C1 segment of cervical spinal cord (tissue), 14 donors: ENCODE measurements at places on chromosomes 5 and 9.
A peak's percentile ranks its signal among the peaks of the same experiment; 100 is the strongest.

DNA sequence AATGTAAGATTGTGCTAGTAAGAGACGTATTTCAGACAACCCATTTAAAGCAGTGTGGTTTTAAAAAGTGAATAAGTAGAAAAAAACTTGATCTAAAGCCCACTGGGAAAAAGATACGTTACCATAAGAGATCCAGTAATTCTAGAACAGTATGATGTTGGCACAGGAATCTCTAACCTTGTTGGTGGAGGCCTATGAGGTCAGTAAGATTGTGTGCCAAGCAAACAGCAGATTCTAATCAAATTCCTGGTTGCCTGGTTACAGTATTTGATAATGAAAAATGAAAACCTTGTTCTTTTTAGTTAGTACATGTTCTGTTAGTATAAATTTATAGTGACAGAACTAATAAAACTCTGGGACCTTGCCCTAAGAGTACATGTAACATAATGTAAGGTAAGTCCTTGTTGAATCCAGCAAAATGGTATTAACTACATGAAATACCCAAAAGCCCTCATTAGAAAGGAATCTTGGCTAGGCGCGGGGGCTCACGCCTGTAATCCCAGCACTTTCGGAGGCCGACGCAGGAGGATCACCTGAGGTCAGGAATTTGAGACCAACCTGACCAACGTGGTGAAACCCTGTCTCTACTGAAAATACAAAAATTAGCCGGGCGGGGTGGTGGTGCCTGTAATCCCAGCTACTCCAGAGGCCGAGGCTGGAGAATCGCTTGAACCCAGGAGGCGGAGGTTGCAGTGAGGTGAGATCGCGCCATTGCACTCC, 33.2 kb upstream of the DMXL1 start:
- DNase-seq, result no peak

GRCh38 chr9:131656356-131657036, 83.4 kb downstream of the RAPGEF1 start:
- DNase-seq, result peak; percentile 38

DNA sequence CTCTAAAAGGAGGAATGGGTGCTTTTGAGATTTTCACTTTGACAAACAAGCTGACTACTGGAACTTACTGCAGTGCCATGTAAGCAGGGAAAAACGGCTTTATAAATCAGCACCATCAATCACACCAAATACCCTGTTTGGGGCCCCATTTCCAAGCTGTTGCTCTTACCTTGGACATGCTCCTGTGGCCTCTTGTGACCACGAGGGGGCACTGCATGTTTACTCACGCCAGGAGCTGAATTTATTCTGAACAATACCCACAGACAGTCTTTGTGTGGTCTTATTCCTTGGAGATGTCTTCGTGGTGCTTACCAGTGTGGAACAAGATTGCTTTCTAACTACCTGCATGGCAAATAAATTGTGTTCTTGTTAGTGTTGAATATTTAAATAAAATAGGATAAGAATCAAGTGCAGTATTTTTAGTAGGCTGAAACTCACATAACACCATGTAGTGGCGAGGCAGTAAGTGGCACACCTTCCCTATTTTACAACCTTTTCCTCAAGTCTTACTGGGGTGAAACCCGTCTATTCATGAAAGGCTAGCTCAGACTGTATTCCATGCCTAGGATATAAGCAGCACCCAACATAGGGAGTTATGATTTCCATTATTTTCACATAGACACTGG, 155.5 kb upstream of the NMUR2 start:
- DNase-seq, result no peak

DNA sequence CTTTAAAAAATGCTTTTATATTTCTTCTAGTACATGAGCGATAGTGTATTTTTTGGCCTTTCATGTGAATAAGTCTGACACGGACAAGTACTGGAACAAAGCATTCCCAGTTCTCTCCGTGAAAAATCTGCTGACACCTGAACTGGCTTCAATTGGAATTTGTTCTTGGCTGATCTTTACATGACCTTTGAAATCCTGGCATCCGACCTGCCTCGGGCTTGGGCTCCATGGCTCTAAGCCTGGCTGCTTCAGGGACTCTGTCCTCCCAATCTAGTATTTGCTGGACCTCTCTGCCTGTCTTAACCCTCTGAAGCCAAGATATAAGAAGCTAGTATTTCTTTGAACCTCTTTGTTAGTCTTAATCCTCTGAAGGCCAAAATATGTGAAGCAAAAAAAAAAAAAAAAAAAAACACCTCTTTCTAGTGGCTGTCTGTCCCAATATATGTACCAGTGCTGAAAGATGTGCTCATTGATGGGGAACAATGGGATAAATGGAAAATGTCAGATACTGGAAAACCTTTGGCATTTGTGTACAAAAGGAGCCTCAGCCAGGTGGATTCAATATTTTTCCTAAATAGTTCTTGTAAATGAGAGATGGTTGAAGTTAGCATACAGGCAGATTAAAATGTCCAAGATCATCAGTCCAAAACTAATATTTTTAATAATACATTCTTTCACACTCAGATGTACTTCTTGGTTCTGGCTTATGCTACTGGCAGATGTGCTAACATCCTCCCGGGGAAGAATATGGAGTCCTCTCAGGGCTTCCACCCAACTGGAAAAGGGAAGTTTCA, 470.6 kb downstream of the TUSC1 start:
- DNase-seq, result no peak

GRCh38 chr9:98449871-98450270, 194.4 kb upstream of the TBC1D2 start:
- no peak for DNase-seq

DNA sequence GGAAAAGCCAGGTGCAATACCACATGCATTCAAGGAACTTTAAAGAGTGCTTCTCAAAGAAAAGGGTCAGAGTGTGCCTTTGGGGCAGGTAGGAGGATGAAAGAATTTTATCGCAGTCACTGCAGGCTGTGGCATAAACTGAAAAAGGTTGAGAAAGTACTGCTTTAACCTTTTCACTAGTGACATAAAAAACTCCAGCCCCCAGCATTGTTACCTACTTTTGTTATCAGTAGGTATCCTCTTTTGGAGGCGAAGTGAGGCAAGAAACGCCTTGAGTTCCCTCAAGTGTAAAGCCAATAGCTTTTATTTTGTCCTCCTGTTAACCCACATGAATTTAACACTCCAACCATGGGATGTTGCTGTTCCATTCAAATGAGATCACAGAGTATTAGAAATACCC, 64.7 kb upstream of the CHD1 start:
- no peak for DNase-seq

GRCh38 chr5:148733601-148734438, 79.5 kb upstream of the HTR4 start:
- peak; percentile 38 for DNase-seq

GRCh38 chr5:163330723-163331668, 106.4 kb upstream of the CCNG1 start:
- no peak for DNase-seq

DNA sequence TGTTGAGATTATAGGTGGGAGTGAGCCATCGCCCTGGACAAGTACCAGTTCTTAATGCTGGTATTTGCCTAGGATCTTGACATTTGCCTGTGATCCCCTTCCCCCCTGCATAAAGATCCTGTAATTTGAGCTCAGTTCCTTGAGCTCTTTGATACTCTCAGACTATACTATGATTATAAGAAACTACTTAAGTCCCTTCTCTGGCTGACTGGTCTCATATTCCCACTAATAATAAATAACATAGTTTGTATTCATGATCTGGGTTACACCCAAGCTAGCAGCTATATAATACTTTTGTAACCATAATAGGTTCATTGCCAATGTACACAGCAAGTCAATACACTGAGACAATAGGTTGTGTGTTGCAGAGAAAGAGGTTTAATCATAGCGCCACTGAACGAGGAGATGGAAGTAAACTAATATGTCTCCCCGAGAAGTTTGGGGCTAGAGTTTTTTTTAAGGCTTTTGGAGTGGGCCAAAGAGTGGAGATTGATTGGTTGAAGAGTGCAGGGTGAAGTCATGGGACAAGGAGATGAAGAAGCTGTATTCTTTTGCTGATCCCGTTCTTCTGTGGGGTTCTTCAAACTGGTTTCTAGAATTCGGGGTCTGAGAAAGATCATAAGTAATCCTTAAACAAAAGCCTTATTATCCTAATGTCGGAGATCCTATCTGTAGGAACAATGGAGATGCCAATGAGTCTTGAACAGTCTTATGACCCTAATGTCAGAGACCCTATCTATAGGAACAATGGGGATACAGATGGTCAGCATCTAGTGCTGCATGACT, 20.7 kb upstream of the SHOC1 start:
- DNase-seq, result no peak

- no peak for DNase-seq
Measured at GRCh38 chr5:172491481-172491880, 37.2 kb upstream of the SH3PXD2B start.

GRCh38 chr9:6549106-6549800, 96.3 kb downstream of the GLDC start:
- DNase-seq, result no peak

- no peak for DNase-seq
Measured at GRCh38 chr5:13385066-13385465, 559.4 kb downstream of the DNAH5 start.

- DNase-seq, result peak; percentile 51
Measured at GRCh38 chr9:132663117-132663516, 6.7 kb downstream of the DDX31 start.

GRCh38 chr5:68047035-68047434, 168.5 kb upstream of the PIK3R1 start:
- no peak for DNase-seq

- no peak for DNase-seq
Measured at GRCh38 chr5:36146390-36146789, 5.3 kb downstream of the LMBRD2 start.

- DNase-seq, result no peak
Measured at GRCh38 chr5:79754865-79755555, 65.4 kb downstream of the CMYA5 start.

- DNase-seq, result no peak
Measured at GRCh38 chr9:94675008-94675881, 35.9 kb upstream of the FBP1 start.

- DNase-seq, result no peak
Measured at GRCh38 chr9:27117489-27118135, 8.6 kb downstream of the TEK start.

GRCh38 chr9:120929229-120929791, 2.7 kb upstream of the TRAF1 start:
- no peak for DNase-seq

- DNase-seq, result no peak
Measured at GRCh38 chr9:69392826-69393225, 67.8 kb downstream of the ENTREP1 start.

DNA sequence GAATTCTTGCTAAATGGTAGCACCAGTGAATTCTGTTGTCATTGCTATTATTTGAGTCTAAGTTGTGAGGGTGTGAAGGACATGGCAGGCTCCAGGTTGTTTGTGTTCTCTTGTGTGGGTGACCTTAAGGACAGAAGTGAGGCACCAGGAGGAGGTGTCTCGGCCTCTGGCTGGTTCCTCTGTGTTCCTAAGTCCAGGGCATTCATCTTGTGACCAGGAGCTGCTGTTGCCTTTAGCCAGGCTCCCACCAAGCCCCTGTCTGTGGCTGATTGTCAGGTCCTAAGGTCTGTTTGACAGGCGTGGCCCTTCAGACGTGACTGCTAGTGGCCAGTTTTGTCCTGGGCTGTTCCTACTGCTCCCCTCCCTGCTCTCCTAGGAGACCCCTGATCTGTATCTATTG, 89.4 kb downstream of the ANGPTL2 start:
- DNase-seq, result no peak

DNA sequence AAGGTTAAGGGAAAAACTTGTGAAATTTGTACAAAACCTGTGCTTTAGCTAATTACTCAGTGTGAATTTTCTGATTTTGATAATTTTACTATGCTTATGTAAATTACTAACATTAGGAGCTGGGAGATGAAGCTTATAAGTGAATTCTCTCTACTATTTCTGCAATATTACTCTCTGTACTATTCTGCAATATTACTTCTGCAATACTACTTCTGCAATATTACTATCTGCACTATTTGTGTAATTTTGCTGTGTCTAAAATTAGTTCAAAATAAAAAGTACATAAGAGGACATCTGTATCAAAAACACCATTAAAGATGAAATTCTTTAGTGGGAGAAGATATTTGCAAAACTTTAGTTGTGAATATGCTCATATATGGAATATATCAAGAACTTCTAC, 62.9 kb downstream of the C9 start:
- no peak for DNase-seq

DNA sequence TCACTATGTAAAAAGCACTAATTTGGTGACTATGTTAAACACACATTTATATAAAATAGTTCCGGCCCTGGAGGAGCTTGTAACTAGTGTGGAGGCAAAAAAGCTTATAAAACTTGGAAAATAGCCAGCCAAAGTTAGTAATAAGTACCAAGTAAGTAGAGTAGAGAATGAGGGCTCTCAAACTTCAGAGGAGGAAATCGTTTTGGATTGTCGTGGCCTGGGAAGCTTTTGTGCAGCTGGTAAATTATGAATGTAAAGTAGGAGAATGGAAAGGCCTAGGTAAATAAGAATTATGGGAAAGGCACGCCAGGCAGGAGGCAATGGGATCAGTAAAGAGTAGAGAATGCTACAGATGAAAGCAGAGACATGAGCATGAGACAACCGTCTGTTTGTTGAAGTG, 832.7 kb upstream of the ZNF608 start:
- DNase-seq, result no peak

- DNase-seq, result no peak
Measured at GRCh38 chr5:169656125-169656901, 19.2 kb downstream of the DOCK2 start.

DNA sequence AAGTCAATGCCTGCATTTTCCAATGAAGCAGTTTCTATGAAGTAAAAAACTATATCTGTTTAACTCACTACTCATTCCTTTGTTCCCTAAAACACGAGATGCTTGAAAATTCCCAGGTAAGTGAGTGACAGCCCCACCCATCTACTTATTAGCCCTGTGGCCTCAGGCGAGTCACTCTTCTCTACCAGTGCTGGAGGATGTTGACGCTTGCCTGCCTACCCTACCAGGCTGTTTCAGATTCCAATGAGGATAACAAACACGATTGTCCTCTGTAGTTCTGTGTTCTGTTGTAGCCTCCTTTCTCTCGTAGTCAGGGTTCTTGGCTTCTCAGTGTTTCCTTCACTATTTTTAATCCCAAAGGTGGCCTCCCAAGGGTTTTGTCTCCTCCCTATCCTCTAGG, 388.8 kb downstream of the KDM4C start:
- DNase-seq, result peak; percentile 57

- no peak for DNase-seq
Measured at GRCh38 chr5:164301708-164302107, 796.3 kb downstream of the MAT2B start.

DNA sequence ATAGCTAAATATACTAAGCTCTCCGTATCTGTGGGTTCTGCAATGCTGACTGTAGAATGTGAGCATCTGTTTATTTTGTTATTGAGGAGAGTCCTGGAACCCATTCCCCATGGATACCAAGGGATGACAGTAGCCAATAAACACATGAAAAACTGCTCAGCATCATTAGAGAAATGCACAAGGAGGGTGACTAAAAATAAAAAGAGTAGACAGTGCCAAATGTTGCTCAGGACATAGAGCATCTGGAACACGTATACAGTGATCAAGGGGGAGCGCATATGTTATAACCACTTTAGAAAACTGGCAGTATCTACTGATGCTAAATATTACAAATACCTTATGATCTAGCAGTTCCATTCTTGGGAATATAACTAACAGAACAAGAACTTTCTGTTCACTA, 31.0 kb downstream of the MARCHF6 start:
- no peak for DNase-seq
